Foreskin keratinocyte (primary cell): ENCODE measurements at places on chromosomes 2 and 18.

- DNase-seq: no peak
Measured at GRCh38 chr2:19793132-19793750, 108.5 kb downstream of the TTC32 start.

- no peak for DNase-seq
Measured at GRCh38 chr2:168152902-168153530, 94.4 kb downstream of the STK39 start.

DNA sequence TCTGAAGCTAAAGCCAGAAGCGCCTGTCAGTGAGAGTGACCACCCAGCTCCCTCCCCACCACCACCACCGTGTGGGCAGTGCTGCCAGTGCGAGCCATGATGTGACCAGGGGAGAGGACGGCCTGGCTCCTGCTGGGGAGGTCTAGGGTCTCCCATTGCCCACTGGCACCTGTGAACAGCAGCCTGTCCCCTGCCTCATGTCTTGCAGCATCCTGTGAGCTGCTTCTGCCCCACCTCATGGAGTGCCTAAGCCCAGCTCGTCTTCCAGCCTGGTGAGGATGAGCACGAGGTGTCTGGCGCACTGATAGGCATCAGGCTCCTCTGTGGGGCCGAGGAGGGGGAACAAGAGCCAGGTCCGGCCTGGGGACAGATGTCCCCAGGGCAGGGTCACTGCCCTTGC lies 61.4 kb downstream of the FAM168B start:
- no peak for DNase-seq

- peak; percentile 68 for DNase-seq
Measured at GRCh38 chr2:192126426-192126825, 68.3 kb downstream of the TMEFF2 start.

- no peak for DNase-seq
Measured at GRCh38 chr18:10298346-10298745, 156.1 kb upstream of the APCDD1 start.

DNA sequence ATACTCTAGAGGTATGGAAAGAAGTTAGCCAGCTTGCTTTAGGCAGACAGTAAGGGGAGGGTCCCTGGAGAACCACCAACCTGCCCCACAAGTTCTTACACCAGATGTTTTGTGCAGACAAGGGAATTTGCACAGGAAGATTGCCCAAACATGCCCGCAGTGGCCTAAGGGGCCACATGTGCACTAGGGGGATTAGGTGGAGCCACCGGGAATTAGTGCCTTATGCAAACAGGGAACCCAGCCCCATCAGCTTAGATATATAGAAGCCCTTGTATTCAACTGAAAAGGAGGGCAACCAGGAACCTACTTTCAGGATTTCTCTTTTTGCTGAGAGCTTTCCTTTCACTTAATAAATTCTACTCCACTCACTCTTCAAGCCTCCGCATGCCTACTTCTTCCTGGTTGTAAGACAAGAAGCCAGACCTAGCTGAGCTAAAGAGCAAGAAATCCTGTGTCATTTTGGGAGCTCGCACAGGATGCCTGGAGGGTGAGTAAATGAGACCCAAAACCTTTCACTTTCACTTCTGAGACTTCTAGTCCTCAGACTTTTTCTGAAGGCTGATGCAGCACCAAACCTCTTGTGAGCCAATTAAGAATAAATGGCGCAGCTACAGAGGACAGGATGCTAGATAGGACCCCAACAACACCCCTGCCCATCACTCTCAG lies 146.3 kb downstream of the GCA start:
- DNase-seq: peak; percentile 81

DNA sequence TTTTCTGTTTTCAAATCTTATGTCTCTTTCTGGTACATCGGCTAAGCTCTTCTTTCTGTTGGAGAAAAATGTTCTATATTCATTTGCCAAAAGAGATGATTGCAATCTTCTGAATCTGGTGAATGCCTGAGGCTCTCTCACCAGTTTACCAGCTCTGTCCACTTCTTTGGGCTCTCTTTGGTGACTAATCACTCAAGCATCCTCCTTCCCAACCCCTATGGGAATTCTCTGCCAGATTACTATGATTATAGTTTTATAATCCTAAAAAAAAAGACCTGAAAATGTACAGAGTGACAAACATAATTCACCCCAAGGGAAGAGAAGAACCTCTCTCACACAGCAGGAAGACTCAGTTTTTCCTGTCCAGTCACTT lies 187.3 kb downstream of the CAMKMT start:
- DNase-seq: peak; percentile 67

GRCh38 chr2:20184067-20184938 lies 40.6 kb downstream of the SDC1 start:
- DNase-seq: peak; percentile 65

GRCh38 chr2:150485871-150486538 lies 1.5 kb downstream of the RND3 start:
- peak; percentile 55 for DNase-seq

DNA sequence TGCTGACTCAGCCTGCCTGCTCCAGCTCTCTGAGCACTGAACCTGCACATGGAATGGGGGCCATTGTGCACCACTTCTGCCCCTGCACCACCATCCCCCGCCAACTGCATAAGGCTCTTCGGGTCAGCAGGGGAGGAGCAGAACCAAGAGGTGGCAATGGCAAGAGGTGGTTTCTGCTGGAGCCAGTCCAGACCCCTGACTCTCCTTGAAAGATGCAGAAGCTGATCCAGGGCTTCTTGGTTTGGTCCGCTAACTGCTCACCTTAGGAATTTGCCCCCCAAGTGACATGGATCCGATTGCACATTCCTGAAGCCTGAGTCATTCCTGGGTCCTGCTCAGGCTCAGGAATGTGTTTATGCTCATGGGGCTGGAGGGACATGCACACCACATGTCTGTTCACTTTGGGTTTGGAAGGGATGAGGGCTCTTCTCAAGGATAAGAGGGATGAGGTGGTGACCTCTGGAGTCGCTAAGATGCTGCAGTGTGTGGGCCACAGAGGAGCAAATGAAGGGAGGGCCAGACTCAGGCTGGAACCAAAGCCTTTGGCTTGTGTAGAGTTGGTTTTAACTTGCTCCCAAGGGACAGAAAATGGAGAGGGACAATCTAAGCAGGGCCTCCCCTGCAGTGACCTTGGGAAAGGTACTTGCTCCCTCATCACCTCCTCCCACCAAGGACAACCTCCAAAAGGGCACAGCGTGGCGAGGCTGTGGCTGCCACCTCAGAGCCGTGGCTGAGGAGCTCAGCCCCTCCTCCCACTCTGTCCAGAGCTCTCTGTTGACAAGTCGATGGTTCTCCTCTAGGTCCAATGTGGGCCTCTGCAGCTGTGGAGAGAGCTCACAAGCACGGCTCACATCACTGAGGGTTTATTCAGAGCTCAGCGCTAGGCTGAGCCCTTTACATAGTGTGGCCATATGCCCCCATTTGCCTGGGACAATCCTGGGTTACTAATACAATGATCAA lies 66.2 kb downstream of the HS1BP3 start:
- peak; percentile 92 for DNase-seq

GRCh38 chr2:189466656-189467055 lies 25.4 kb downstream of the WDR75 start:
- DNase-seq: no peak

- DNase-seq: no peak
Measured at GRCh38 chr2:177662895-177663294, 270.3 kb downstream of the AGPS start.
